ENCODE measurements at places on chromosomes 11 and 22.

DNA sequence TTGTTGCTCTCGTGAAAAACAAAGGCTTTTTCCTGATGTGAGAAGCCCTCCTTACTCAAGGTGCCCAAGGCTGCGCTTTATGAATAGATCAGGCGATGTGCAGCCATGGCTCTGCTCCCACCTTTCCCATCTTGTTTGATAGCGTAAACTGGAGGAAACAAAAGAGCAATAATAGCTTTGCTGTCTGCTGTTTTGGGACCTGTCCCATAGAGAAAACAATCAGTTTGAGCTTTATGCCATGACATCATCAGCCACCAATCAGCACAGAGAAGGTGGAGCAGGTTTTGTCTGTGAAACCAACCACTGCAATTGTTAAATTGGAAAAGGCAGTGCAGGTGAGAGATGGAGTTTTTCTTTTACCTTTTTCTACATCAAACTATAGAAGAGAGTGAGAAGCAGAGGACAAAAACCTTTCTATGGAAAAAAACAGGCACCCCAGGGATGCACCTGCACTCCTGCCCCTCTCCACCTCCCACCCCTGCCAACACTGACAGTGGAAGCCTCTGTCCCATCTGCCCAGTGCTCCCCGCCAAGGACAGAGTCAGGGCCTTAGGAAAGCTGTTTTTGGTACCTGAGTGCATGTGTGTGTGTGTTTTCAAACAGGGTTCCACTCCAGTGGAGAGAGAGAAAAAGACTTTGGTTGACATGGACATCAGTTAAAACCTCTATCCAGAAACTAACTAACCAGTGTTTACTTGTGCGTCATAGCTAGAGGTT, 80.7 kb downstream of the MICAL3 start:
- no peak for DNase-seq

DNA sequence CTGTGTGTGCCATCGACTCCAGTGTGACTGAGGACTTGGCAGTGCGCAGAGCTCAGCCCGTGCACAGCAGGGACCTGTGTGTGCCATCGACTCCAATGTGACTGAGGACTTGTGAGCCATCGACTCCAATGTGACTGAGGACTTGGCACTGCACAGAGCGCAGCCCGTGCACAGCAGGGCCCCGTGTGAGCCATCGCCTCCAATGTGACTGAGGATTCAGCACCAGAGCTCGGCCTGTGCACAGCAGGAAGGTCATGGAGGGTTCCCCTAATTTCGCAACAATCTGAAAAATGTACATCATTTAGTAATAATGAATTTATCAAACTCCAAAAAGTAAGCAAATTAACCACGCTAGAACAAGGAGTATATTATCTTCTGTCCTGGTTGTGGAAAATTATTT, 348.3 kb upstream of the B3GAT1 start:
- DNase-seq = no peak

- no peak for DNase-seq
Observed at GRCh38 chr11:117547195-117547850, 219.7 kb downstream of the CEP164 start.

DNA sequence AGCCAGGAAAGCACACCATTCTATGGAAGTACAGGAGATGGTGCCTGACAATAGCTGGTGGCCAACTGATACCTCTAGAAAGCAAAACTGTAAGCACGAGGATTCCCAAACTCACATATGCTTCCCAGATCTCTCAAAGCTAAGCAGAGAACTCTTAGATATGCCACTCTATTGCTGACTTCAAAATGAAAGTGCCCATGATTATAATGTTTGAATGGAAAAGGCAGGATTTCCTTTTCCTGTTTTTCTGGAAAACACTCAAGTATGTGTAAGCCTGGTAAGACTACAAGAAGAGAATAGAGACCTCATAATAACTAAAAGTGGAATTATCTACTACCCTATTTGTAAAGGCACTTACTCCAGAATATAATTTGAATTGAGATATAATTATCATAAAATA, 2.6 kb upstream of the CARD18 start:
- no peak for DNase-seq

- DNase-seq = no peak
Observed at GRCh38 chr11:88293931-88294330, 43.6 kb downstream of the CTSC start.

DNA sequence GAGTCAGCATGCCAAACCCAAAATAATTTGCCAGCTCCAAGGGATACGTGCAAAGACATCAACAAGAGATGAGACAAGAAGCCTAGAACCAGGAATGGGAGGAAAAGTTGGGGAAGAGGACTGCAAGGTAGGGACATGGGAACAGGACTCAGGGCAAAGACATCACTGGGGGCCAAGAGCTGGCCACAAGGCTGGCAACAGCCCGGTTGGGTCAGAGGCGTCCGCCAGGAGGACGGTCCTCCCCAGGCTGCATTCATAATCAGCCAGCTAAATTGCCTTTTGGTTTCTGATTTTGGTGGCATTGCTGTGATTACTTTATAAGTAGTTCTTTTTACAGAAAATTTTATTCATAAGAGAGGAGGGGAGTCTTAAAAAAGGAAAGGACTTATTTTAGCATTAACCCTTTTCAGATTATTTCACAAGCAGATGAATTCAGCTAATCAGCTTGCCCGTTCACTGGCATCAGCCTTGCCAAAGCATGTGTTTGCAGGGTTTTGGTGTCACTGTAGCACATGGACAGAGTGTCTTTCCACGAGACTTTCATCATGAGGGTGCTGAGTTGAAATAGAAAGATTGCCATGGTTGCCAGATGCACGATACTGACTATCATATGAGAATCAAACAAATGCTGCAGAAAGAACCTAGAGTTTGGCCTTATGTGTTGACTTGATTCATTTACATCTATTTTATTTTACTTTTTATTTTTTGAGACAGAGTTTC, 23.2 kb upstream of the NAV2 start:
- no peak for DNase-seq

- DNase-seq = no peak
Observed at GRCh38 chr11:127873478-127873877, 713.9 kb downstream of the ETS1 start.

DNA sequence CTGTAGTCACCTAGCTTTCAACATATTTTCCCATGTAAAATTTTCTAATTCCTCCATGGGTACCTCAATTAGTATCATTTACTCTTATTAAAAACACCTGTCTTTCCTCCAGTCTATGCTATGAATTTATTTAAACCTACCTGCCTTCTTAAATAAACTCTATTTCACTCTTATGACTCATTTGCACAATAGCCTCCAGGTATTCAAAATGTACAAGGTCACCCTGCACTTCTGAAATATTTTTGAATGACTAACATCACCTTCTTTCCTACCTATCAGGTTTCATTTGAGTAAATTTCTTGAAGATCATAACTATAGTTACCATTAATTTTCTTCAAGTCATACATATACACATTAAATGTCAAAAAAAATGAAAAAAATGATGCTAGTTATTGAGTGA, 939.7 kb downstream of the DLG2 start:
- no peak for DNase-seq

- DNase-seq = no peak
Observed at GRCh38 chr22:19759427-19760057, 1.0 kb upstream of the TBX1 start.

DNA sequence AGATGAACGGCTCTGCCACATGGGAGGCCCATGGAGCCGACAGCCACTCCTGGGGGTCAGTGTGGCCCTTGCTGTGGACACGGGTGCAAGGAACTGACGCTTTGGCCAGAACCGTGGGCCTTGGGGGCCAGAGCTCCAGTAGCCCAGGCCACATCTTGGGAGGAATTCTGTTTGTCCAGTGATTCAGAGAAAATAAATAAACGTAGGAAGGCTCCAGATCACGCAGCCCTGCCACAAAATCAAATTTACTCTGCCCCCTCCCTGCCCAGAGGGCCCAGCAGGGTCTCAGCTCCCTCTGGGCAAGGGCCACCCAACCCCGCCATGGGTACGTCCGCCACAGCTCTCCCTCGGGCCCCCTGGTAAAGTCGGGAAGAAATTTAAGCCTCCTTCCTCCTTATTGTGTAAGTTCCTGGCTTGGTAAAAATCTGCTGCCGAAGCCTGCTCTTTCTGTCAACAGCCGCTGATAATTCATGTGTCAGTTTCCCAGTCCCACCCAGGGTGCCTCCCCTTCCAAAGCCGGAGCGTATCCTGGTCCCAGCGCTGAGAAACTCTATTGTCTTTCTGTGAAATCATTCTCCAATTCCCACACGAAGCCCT, 6.9 kb upstream of the MUC5AC start:
- peak; percentile 8 for DNase-seq

DNA sequence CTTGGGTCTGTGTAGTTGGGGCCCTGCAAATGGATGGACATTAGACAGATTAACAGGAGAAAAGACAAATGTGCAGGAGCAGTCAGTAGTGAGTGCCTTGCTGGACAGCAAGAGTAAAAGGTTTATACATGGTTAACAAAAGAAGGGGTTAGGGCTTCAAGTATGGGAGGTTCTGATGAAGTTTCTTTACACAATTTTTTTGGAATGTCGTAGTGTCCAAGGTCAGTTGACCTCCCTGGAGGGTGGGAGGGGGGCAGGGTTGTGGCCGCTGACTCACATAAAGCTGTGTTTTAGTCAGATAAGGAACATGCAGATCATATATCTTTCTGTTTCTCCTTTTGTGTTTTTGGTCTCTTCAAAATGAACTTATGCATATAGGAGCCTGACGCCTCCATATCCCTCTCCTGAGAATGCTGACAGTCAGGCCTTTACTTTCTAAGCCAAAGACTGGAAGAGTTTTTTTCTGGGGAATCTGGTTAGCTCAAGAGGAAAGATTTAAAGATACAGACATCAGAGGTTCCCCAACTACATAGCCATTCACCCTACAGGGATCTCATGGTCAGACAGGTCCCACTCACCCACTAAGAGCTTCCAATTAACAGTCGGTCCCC, 134.3 kb downstream of the NECTIN1 start:
- no peak for DNase-seq

GRCh38 chr11:14641801-14642200, 1.8 kb upstream of the PDE3B start:
- DNase-seq = no peak

Measured in left ventricle myocardium inferior (tissue), 1 donor.